ENCODE measurements at places on chromosomes 11 and 22.

GRCh38 chr11:128620309-128621100 lies 33.1 kb upstream of the ETS1 start:
- DNase-seq = no peak

GRCh38 chr11:28259177-28259843 lies 151.1 kb downstream of the METTL15 start:
- no peak for DNase-seq

DNA sequence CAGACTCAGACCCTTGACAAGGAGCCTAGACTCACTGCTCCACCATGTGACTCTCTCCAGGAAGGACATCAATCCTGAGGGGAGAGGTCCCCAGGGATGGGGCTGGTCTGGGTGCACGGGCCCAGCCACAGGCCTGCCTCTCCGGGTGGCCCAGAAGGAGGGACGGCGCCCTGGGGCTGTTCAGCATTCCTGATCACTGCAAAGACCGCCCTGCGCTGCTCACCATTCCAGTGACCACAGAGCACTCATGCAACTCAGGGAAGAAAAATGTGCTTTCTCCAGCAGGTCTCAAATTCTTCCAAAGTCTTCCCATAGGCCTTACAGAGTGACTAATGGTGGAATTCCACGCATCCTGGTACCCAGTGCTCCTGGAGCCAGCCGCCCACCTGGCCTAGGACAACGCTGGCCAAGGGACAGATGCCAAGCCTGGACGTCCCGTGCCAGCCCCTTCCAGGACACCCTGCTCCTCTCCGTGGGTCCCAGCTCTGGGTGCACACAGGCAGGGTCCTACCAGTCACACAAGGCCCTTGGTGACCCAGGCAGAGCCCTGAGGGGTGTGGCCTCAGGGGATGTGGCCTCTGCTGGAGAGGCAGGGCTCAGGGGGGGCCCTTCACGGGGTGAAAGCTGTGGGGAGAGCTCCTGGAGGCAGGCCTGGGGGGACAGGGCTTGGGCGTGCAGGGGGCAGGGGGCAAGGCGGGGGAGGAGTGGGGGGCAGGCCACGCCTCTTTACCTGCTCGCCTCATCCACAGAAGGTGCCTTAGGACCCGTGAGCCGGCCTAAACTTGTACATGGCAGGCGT lies 178.8 kb downstream of the IGLL1 start:
- peak; percentile 31 for DNase-seq

GRCh38 chr11:104968856-104969776 lies 742 bp upstream of the CASP4 start:
- DNase-seq = peak; percentile 45

GRCh38 chr11:126791446-126791845 lies 209.1 kb downstream of the KIRREL3 start:
- DNase-seq = no peak

- DNase-seq = no peak
These were observed 4.6 kb upstream of the KCNJ5 start for GRCh38 chr11:128886406-128887124.

GRCh38 chr11:36156817-36157519 lies 132.3 kb downstream of the COMMD9 start:
- peak; percentile 73 for DNase-seq

- peak; percentile 84 for DNase-seq
These were observed 48.0 kb upstream of the CLPB start for GRCh38 chr11:72482211-72482812.

- DNase-seq = no peak
These were observed 17.7 kb downstream of the TPCN2 start for GRCh38 chr11:69066122-69067112.

DNA sequence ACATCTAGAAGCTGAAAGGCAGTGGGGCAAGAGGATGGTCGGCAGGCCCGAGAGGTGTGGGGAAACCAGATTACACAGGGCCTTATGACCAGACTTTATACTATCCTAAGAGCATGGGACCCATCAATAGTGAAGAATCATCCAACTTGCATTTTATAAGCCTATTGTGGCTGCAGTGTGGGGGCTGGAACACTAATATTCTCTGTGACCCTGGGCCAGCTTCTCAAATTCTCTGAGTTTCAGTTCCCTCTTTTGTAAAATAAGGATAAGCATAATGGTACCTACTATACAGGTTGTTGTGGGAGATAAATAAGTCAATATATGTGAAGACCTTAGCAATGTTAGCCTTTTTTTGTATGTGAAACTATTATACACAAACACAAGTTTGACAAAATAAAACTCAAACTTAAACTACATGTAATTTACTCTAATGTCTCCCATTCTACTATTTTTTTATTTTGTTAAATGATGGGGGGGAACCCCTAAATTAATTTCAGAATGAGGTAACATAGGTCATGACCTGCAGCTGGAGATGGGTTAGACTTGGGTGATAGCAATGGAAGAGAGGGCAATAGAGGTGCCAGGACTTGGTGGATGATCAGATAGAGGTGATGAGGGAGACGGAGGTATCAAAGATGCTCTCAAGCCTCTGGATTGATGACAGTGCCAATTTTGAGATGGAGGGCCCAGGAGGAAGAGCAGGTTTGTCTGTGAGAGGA lies 30.1 kb downstream of the SMCO4 start:
- DNase-seq = no peak

DNA sequence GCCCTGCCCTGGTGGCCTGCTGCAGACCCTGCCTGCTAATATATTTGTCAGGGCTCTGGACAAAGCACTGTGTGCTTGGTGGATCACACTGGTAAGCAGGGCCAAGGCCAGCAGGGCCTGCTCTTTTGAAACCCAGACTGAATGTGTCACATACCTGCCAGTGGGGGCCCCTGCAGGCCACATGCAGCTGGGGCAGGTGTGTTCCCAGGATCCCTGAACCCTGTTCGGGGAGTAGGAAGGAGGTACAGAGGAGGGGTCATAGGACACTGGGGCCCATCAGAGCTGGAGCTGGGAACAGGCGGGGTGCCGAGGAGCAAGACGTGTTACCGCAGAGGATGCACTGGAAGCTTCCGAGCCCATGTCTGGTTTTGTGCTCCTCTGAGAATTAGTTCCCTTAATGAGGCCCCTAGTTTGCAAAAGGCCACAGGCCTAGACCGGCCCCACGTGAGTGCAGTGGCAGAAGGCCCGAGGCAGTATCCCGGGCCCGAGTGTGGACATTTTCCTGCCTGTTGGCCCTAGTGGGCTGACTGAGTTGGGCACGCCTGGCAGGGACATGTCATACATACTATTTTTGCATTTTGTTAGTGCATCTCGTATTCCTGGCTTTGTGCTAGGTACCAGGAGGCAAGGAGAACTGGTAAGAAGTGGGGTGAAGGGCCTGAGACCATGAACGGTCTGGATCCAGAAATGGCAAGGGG lies 11.2 kb upstream of the ACR start:
- DNase-seq = no peak

- DNase-seq = no peak
These were observed 109.5 kb downstream of the DBX1 start for GRCh38 chr11:20050551-20051333.

- peak; percentile 71 for DNase-seq
These were observed 8.5 kb upstream of the CCDC89 start for GRCh38 chr11:85694385-85694980.

DNA sequence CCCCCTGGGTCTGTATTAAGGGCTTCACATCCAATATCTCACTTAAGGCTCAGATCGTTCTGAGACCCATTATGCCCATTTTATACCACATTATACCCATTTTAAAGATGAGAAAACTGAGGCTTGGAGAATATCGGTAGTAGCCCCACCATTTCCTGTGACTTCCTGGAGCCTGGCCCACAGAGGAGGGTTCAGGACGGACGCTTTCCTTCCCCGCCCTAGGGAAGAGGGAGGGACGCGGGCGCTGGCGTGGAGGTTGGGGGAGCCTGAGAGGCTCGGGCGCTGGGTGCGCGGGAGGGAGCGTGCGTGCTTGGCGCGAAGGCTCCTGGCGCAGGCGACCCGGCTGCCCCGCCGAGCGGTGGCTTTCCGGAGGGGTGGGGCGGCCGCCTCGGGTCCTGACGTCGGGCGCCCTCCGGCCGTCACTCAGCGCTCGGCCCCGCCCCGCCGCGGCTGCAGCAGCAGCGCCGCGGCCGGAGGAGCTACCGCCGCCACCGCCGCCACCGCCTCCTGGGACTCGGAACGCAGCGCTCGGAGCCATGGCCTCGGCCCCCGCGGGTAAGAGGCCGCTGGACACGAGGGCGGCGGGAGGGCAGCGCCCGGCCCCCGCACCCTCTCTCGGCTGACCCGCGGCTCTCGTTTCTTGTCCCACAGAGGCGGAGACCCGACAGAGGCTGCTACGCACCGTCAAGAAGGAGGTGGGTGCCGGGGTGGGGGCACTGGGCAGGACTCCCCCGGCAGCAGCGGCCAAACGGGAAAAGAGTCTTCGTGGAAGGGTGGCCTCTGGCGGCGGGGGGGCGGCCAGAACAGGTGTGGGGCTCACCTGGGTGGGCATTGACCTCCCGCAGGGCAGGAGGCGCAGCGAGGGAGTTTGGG lies at the start of gene SGSM1:
SGSM1 (plus strand) TSS at position 422 of the 873 bp plus-strand sequence; CDS start at position 537, 115 bp downstream.
- DNase-seq = peak; percentile 17

- DNase-seq = no peak
These were observed 272.3 kb upstream of the RAG2 start for GRCh38 chr11:36870361-36870760.

DNA sequence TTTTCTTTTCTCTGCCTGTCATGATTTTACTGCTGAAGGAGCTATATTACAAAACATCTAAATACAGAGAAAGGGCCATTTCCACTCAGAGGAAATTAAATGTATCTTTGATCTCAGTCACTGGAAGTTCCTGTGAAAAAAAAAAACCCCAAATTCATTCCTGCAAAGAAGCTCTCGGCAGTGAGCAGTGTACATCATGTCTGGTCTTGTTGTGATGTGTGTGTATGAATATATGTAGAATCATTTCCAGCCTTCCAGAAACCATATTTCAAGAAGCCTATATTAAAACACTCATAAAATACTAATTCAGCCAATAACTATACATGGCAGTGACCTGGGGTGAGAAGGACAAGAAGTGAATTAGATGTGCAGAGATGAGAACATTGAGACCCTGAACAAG lies 393.2 kb upstream of the TENM4 start:
- DNase-seq = no peak

DNA sequence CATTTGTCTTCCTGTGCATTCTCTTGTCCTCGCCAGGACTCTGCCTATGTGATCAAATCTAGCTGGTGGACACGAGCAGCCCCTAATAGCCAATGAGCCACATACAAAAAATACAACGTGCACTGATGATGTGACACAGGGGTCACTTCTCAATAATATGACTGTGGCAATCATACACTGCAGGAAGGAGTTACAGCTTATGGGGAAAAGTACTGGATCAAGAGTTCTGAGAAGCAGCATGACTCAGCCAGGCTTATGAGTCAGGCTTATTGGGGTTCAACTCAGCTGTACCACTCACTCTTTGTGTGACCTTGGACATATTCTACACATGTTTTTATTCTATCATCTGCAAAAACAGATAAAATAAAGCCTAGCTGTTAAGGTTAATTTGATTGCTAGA lies 889.4 kb upstream of the TENM4 start:
- peak; percentile 44 for DNase-seq

- DNase-seq = peak; percentile 2
These were observed 460.0 kb downstream of the BUD13 start for GRCh38 chr11:116312570-116313391.

DNA sequence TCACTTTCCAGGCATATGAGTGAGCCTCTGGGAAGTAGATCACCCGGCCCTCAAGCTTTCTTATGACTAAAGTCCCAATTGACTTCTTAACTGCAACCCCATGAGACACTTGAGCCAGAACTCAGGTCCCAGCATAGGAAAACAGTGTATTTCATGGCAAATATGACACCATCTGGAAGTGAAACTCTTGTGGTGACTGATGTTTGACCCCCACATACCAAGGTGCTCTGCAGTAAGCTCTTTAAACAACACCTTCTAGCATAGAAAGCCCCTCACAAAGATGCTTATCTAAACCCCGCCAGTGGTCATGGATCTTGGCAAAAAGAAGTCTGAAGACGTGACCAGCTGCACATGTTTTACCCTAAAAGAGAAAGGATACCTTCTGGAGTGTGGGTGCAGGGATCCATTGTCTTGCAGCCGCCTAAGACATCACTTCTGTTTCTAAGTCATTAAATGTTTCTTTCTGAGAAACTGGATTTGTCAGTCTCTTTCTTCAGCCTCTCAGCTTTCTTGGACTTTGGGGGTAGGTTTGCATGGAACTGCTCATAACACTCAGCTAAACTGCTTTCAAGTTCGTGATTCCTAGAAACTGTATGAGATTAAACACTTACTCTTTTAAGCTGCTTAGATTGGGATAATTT lies 7.4 kb upstream of the PELI3 start:
- no peak for DNase-seq

GRCh38 chr22:43476341-43476740 lies 64.5 kb downstream of the MPPED1 start:
- no peak for DNase-seq

- no peak for DNase-seq
These were observed 68.6 kb downstream of the PARVB start for GRCh38 chr22:44092636-44093220.

DNA sequence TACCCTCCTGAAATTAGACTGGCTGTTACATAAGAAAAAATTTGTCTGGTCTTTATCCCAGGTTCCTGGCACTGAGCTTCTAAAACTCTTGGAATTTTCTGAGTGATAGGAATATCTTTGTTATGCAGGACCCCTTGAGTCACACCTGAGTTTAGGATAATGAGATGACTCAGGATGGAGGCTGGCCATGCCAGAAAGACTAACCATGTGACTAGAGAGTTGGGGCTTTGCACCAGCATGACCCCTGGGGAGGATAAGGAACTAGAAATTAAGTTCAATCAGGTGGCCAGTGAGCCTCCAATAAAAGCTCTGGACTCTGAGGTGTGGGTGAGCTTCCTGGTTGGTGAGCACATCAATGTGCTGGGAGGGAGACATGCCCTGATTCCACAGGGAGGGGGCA lies 88.1 kb downstream of the XRRA1 start:
- no peak for DNase-seq

- no peak for DNase-seq
These were observed 14.5 kb downstream of the CLMP start for GRCh38 chr11:123180574-123180973.

- peak; percentile 39 for DNase-seq
These were observed 968 bp downstream of the RHBDD3 start for GRCh38 chr22:29266564-29267461.
